ENCODE measurements at places on chromosomes 6 and 20. TPM values are rescaled to one million over a fixed set of nuclear protein-coding genes. Genes with fewer than 3 reads are reported as not detected.

DNA sequence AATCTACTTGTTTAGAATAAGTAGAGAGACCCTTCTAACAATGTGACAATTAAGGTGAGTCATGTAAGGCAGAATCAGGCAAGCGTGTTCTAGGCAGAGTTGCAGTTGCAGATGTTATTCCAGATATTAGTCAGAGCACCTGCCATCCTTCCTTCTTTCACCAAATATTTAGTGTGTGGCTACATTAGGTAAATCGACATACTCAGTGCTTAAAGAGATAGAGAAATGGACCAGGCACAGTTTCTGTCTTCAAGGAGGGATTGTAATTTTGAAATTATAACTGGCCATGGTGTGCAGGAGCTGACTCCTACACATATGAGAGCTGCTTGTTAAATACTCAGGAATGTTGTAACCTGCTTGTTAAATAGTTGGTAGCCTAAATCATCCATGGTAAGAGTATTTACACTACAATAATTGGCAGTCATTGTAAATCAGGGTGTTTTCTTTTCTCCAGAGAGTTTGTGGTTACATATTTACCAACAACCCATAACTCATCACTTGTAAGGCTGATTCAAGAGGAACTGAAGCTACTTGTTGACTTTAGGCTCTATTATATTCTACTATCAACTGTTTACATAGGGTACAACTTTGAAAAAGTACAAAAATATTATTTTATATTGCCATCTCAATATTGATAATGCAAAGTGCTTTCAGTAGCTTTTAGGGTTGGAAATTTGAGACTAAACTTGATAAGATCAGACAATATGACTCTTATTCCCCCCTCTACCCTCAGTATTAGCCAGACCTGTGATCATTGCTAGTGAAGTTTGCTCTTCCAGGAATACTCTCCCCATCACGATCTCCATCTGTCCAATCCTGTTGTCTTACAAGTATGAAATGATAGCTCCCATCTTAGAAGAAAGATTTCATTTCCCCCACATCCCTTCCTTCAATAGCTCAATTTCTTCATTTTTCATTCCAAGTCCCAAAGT is 607.1 kb downstream of the COL12A1 start:
- no peak for DNase-seq

DNA sequence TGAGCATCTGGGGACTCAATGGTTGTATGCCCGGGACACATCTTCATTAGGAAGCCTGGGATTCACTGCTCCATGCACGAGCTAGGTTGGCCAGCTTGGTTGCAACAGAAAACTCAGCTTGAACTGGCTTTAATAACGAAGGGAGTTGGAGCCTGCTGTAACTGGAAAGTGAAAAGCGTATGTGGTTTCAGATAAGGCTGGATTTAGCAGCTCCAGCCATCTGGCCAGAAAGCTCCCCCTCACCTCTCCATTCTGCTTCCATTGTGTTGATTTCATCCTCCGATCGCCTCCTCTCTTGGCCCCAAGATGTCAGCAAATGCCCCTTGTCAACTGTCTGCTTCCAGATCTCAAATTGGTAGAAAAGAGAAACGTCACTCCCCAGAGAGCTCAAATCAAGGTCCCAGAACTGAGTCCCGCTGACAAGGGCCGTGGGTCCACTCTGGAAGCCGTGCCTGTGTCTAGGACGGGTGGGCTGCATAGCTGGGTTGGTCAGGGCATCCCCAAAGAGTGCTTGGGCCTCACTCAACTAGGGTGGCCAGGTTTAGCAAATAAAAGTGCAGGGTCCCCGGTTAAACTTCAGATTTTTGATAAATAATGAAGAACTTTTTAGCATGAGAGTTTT is 117.0 kb upstream of the PMEPA1 start:
- DNase-seq = no peak

- DNase-seq = peak; percentile 48
These were observed 176.2 kb upstream of the SASH1 start for GRCh38 chr6:148166339-148166968.

- no peak for DNase-seq
These were observed 1.7 kb upstream of the TOMM34 start for GRCh38 chr20:44961870-44962267.

DNA sequence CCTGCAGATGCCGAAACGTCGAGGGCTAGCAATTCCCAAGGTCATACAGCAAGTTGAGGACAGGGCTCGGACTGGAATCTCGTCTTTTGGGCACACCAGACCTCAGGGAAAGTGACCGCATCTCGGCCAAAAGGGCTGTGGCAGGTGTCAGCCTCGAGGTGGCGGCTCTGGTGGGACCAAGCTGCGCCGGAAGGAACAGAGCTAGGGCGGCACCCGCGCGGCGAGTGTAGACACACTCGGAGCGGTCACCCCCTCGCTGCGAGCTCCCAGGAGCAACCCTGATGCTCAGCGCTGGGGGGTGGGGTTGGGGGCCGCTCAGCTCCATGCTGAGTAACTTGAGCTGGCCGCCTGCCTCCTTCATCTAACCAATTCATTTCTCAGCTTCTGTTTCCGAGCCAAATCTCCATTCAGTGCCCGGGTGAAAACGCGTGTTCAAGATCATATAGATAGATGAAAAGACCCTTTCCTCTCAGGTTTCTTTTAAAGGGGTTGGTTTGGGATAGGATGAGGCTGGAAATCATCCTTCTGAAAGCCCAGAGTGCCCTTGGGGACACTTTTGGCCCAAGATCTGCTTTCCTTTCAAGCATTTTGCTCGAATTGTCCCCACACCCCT is 2.2 kb upstream of the TUBB2B start:
- peak; percentile 46 for DNase-seq

Gene PTK6
- total RNA-seq = 1.8 TPM

Data from OCI-LY7 (cell line).